HuH-7.5 (cell line): ENCODE measurements at places on chromosomes 3 and 15.

- DNase-seq: peak; percentile 56
Observed at GRCh38 chr15:67834581-67835296, 5.1 kb downstream of the RNU6-1 start.

DNA sequence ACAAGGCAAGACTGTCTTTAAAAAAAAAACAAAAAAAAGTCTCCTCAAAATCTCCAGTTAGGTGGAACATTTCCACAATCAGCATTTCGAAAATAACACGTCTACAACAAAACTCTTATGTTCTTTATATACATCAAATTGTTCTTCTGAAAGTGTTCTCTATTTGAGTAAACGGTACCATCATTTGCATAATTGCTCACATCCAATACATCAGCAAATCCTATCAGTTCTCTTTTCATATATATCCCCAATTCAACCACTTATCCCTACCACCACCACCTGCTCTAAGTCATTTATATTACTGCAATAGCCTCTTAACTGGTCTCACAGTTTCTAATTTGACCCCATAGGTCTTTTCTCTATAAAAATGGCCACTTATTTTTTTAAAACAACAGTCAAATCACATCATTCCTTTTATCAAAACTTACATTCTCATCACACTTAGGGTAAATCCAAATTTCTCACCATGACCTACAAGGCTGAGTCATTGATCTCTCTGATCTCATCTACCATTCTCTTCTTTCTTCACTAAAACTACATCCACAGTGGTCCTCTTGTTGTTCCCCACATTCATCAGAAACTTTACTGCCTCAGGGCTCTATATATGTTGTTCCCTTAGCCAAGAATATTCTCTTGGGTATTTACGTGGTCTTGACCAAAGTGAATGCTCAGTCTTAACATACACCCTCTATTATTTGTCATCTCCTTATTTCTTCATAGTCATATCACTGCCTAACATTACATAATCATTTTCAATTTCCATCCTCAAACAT is 237.0 kb downstream of the SCAPER start:
- no peak for DNase-seq

GRCh38 chr15:69972436-69972835 is 125.3 kb downstream of the TLE3 start:
- no peak for DNase-seq

DNA sequence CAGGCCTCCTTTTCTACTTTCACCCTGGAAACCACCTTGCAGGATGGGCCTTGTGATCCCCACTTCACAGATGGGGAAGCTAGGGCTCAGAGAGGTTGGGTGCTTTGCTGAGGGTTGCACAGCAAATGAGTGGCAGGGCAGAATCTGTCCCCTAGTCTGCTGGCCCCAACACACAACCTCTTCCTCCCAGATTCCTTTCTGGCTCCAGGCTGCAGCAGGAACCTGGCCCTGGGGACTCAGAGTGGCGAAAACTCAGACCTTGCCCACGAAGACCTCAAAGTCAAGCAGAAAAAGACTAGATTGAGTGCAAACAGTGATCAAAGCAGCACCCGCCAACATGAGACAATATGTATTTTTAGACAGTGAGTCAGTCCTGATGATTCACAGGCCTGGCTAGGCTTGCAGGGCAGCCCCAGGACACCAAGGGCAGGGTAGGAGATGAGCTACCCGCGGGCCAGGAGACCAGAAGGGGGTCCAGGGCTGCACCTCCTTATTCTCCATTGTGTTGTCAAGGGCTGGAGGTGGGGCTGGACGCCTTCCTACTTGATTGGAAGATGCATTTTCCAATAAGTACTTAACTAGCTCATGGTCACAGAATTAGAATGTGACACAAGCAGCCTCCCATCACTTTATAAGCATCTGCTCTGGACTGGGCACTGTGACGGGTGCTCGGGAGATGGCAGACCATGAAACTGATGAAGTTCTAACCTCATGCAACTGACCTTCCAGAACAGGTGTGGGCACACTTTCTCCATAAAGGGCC is 23.9 kb downstream of the GOLGA6L2 start:
- DNase-seq: no peak

DNA sequence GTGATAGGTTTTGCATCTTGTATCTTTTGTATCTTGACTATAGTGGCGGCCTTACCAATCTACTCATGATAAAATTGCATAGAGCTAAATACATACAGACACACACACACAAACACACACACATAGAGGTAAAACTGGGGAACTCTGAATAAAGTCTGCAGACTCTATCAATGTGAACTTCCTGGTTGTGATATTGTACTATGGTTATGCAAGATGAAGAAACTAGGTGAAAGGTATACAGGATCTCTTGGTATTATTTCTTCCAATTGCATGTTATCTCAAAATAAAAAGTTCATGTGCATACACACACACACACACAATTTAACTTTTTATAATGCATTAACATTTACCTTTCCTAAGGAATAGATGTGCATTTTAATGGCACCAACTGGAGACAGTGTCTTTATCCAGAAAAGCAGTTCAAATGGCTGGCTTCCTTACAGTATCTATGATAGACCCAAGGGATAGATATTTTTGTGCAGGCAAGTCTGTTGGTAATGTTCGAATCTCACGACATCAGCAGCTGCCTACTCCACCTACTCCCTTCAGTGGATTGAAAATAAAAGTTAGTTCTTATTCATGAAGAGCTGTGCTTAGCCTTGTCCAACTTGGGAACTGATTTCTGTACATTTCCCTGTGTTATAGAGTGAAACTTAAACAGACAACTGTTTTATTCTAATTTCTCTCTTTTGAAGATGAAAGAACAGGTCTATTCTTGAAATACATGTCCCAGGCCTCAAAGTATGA is 46.9 kb upstream of the SPRED1 start:
- no peak for DNase-seq

DNA sequence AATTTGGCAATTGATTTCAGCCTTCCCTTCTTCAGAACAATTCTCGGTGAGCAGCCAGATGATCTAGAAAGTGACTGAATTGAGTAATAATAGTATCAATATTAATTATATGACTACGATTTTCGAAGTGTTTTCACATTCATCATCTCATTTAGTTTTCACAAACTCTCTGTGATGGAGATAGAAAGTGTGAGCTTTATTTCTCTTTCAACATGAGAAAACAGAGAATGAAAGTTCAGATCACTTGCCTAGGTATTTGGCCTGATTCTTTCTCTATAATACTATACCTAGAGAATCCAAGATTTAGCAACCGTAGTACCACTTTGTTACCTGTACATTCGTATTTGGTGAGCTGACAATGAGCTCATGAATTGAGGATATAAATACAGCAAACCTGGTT is 739.2 kb upstream of the NR2F2 start:
- DNase-seq: no peak

- no peak for DNase-seq
Observed at GRCh38 chr15:81895723-81896122, 150.1 kb downstream of the MEX3B start.

DNA sequence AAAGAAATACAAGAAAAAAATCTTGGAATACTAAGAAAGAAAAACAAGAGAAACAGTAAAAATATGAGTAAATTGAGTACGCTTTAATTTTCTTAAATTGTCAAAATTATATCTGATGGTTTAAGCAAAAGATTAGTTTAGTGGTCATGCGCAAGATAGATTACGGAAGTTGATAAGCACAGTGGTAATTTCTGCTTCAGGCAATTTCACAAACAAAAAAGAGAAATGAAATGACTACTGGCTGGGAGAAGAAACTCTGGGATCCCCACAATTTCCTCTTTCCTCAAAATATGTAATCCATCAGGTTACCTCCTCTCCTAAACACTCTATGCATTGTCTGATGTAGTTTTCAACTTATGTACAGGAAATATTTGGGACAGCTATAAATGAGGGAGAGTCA is 9.0 kb downstream of the MYD88 start:
- DNase-seq: no peak

DNA sequence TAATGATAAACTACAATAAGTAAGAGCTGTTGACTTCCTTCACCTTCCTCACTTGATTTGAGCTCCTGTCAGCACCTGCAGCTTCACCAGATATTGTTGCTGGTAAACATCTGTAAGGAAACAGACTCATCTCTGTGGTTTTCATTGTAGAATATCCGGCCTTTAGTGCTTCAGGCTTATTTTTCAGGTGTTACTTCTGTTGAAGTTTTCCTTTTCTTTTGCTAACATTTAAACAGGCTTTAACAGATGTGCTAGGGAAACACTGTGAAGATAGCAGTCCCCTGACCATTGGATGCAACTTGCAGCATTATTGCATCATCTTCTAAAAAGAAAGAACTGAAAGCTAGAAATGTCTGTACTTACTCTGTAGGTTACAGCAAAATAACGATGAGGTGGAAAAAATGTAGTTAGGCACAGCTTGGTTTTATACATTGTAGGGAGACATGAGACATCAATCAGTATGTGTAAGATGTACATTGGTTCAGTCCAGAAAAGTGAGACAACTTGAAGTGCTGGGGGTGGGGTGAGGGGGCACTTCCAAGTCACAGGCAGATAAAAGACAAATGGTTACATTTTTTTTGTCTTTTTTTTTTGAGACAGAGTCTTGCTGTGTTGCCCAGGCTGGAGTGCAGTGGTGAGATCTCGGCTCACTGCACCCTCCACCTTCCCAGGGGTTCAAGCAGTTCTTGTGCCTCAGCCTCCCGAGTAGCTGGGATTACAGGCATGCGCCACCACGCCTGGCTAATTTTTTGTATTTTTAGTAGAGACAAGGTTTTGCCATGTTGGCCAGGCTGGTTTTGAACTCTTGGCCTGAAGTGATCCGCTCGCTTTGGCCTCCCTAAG is 10.2 kb downstream of the EDEM1 start:
- no peak for DNase-seq
